ENCODE measurements at places on chromosomes 3 and 15.

DNA sequence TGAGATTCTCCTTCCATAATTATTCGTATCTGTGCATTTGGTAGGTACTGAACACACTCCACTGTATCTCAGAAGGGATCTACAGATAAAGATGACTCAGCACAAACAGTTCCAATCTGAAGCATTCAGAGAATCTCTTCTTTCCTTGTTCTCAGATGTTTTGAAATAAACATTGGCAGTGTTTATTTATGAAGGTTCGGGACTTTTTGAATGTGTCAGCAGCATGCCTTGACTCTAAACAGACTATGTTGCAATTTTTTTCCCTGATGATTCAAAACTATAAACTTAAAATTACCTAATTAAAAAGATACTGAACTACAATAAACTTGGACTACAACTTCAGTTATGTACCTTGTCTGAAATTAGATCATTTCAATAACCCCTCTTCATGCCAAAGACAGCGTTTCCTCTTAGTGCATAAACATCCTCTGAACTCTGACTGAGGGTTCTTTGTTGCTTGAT is 612.9 kb upstream of the TBL1XR1 start:
- DNase-seq: no peak

DNA sequence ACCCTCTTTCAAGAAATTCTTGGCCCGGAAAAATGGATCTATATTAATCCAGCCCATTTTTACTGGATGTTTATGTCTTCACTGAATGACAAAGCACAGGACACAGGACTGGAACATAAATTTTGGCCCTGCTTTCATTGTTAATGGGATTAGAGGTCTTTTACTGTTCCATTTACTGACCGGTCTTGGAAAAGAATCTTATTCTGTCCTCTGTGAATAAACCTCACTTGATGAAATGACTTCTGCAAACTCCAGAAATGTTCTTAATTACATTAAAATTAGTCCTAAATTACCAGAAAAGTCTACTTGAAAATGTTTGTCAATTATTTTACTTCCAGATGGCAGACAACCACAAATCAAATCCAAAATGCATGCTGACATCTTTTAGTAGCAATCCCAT is 79.3 kb upstream of the SLC24A5 start:
- no peak for DNase-seq

DNA sequence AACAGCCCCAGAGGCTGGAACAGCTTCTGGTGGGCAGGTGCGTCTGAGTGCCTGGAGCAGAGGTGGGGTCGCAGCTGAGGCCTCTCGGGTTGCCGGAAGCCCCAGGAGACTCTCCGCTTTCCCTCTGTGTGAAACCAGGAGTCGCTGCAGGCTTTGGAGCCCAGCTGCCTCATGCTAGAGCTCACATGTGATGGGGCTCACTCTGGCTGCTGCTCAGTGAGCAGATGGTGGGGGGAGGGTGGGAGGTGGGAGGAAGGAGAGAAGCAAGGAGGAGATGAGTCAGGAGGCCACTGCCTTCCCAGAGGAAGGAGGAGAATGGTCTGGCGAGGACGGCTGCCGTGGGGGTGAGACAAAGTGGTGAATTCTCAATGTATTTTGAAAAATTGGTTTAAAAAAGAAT is 290.1 kb upstream of the CHRNA7 start:
- DNase-seq: no peak

GRCh38 chr3:195031574-195032003 is 239.4 kb downstream of the XXYLT1 start:
- DNase-seq: no peak

DNA sequence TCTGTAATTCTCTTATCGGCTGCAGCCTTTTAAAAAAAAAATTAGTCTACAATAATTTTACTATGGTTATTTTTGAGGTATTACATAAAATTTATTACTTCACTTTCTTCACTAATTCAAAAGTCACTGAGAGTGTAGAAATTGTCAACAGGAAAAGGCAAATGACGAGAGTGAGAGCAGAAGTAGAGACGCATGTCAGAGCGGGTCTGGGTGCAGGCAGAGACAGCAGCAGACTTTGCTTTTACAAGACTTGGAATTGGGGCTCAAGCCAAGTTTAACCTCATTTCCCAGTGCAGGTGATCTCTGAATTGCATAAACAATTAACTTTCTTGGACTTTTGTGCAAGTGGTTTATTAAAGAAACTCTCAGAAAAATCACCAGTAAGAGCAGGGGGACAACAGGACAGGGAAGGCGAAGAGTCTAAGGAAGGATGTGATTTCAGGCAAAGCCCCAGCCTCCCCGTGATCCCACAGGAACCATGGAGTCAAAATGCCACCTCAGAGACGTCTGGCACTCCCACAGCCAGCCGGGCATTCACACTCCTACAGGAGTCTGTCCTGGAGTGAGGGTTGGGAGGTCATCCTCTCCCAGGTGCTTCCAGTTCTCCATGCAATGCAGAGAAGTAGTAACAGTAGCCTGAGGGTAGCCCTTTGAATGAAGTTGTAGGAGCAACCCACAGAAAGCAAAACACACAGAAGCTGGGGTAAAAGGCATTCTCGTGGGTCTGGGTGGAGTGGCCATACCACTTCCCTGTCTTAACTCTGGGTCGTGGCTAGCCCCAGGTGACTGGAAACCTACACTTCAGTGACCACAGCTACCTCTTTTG is 274.0 kb upstream of the TGFBR2 start:
- peak; percentile 6 for DNase-seq

DNA sequence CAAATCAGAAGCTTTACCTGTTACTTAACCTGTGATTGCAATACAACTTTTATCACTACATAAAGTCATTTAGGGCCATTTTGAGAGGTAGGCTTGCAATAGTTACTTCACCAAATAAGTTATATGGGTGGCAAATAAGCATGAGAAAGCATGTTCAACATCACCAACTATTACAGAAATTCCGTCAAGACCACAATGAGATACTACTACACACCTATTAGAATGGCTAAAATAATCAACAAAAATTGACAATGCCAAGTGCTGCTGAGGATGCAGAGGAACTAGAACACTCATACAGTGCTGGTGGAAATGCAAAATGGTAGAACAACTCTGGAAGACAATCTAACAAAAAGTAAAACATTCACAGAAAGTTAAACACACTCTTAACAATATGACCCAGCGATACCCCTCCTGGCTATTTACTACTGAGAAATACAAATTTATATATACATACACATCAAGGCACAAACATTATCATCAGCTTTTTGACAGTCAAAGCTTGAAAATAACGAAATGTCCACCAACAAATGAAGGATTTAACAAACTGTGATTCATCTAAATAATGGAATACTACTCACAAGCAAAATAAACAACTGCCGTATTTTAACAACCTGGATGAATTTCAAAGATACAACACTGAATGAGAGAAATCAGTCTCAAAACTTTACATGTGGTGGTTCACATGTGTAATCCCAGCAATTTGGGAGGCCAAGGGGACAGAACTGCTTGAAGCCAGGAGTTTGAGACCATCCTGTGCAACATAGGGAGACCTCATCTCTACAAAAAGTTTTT is 82.9 kb downstream of the MYO9A start:
- no peak for DNase-seq

- DNase-seq: peak; percentile 51
Measured at GRCh38 chr3:124834723-124835718, 52.1 kb downstream of the ITGB5 start.

DNA sequence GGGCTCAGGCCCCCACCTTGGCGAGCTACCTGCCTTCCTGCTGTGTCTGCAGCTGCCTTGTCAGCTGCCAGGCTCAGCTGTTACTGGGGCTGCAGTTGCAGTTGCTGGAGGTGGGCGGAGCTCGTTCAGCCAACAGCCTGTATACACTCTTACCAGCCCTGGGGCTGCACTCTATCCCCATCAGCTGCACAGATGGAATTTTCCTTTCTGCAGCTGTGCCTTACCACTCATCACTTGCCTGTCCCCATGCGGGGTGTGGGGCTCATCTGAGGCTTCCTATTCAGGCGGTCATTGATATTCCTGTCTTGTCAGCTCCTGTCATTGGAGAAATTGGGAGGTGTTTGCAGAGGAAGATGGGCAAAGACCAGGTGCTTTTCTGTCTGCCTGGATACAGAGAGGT is 9.1 kb upstream of the SYN2 start:
- DNase-seq: no peak

- peak; percentile 56 for DNase-seq
Measured at GRCh38 chr3:58386626-58387365, 46.8 kb downstream of the PDHB start.

DNA sequence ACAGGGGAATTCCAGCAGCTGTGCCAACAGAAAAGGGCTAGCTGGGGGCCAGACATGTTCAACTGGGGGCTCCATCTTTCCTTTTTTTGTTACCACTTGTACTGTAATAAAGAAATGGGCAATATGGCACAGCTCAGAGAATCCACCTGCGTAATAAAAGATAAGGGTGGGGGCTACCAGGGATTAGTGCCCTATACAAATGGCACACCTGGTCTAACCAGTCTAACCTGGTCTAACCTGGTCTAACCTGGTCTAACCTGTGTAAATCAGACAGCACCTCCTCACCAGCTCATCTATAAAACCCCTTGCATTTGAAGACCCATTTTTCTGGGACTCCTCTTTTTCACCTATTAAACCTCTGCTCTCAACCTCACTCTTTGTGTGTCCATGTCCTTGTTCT is 26.2 kb upstream of the CLDN16 start:
- DNase-seq: no peak

GRCh38 chr3:24087469-24087868 is 142.4 kb downstream of the NR1D2 start:
- no peak for DNase-seq

DNA sequence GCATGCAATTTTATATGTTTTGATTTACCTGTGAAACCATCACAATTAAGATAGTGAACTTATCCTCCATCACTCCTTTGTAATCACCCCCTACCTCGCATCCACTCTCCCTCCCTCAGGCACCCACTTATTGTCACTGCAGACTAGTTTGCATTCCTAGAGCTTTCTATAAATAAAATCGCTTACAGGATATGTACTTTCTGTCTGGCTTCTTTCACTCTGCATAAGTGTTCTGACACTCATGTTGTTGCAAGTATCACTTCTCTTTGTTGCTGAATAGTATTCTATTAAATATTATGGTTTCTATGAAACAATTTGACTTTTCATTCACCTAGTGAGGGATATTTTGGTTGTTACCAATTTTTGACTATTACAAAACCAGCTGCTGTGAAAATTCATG is 139.3 kb downstream of the RSRC1 start:
- no peak for DNase-seq

- peak; percentile 87 for DNase-seq
Measured at GRCh38 chr3:10228248-10228950, 19.9 kb upstream of the TATDN2 start.

DNA sequence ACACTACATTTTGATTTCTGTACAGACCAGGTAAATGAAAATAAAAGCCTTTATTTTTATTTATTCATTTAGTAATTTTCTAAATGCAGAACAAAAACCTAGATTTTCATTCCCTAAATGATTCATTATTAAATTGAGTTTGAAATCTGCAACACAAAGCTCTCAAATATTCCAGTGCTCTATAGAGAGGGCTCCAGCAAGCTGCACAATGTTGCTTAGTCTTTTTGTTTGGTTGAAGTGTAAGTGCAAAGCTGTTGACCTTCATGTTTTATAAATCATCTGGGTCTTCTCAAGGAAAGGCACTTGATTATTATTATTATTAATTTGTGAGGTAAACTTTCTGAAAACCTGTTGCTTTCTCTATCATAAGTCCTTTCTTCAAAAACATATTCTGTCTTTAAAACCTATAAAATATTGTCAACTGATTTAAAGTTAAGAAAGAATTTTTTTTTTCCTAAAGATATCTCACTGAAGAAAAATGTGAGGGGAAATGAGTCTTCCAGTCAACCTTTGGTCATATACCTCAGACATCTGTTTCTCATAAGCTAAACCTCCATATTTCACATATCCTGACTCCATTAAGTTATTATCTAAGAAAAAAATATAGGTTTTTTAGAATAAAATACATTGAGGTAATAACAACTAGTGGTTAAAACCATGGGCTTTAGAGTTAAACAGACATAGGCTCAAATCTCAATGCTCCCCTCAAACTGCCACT is 100.7 kb downstream of the ZIC4 start:
- DNase-seq: no peak
